ENCODE measurements at places on chromosomes 4 and X.

DNA sequence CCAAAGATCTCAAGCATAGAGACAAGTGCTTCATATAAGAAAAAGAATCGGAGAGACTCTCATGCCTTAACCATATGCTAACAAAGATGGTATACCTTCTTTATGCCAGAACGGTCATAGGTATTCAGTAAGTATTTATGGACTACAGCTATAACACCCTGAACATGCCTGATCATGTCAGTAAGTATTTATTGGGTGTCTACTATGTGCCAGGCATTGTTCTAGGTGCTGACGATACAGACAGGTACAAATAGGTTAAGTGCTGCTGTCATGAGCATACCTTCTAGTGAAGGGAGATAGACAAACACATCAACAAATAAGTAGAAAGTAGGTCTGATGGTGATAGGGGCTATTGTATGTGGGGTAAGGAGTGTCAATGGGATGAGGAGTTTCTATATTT is 9.5 kb upstream of the MID1 start:
- H3K27ac ChIP-seq = no peak overlapping the region
- H3K36me3 ChIP-seq = no peaks in the 10 kb centered on the region
- no peaks in the 10 kb centered on the region for H3K27me3 ChIP-seq
- H3K4me1 ChIP-seq = peaks cover 8% of the 10 kb centered on the region

DNA sequence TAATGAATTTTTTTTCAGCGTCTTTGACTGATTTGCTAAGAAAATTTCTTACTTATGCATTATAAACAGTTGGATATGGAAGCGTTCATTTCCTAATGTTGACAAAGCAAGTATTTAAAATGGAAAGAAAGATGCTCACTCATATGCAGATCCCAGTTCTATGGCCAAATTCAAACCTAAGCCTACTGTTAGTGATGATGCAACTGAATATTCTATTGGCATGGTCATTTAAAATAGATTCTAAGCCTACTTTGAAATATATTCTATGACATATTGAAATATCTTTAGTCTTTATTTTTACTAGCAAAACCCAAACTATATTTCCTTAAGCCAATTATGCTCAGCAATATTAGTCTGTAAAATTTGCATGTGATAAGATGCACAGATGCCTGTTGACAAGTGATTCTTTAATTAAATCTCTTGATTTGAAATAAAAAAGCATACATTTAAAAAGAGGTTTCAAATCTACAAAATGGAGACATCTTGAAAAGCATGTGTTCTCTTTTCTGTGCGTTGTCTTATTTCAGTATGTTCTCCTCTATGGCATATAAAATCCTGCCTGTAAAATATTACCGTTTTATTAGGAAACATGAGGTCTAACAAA is 96.6 kb upstream of the NAP1L5 start:
- no peaks in the 10 kb centered on the region for H3K27me3 ChIP-seq
- no peak overlapping the region for H3K4me3 ChIP-seq
- no peaks in the 10 kb centered on the region for H3K4me1 ChIP-seq
- H3K36me3 ChIP-seq = no peaks in the 10 kb centered on the region
- H3K27ac ChIP-seq = no peak overlapping the region

- H3K4me1 ChIP-seq = no peaks in the 10 kb centered on the region
- H3K4me3 ChIP-seq = no peak overlapping the region
- no peaks in the 10 kb centered on the region for H3K36me3 ChIP-seq
- H3K27ac ChIP-seq = no peak overlapping the region
Measured at GRCh38 chr4:24824720-24825119, 29.3 kb downstream of the SOD3 start.

DNA sequence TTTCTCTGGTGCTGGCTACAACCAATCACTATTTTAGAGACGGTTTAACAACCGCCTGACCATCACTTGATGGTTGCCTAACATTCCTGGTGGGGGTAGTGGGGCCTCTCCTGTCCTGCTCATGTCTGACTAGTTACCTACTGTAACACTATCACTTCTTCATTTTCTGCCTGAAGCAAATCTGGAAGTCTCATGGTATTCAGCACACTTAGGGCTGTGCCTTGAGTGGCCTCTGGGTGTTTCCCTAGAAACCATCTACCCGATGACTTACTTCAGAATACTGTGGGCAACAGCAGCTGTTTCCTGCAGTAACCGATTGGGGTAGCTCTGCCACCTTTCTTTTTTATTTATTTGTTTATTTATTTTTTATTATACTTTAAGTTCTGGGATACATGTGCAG is 880.1 kb upstream of the INTU start:
- DNase-seq = no peak
- no peaks in the 10 kb centered on the region for H3K36me3 ChIP-seq
- H3K27me3 ChIP-seq = no peaks in the 10 kb centered on the region
- H3K4me1 ChIP-seq = no peaks in the 10 kb centered on the region
- H3K27ac ChIP-seq = no peak overlapping the region

- H3K4me1 ChIP-seq = no peaks in the 10 kb centered on the region
- H3K4me3 ChIP-seq = no peak overlapping the region
- no peak for DNase-seq
- H3K27me3 ChIP-seq = no peaks in the 10 kb centered on the region
Measured at GRCh38 chr4:119053245-119053644, 82.4 kb upstream of the MYOZ2 start.

- no peak overlapping the region for H3K27ac ChIP-seq
- no peaks in the 10 kb centered on the region for H3K4me1 ChIP-seq
- no peaks in the 10 kb centered on the region for H3K36me3 ChIP-seq
- no peak for DNase-seq
Measured at GRCh38 chr4:52244103-52244775, 193.1 kb downstream of the SPATA18 start.

GRCh38 chr4:10239982-10240654 is 123.5 kb upstream of the WDR1 start:
- H3K4me3 ChIP-seq = no peak overlapping the region
- H3K27me3 ChIP-seq = peaks cover 5% of the 10 kb centered on the region
- DNase-seq = no peak
- no peak overlapping the region for H3K27ac ChIP-seq
- H3K4me1 ChIP-seq = no peaks in the 10 kb centered on the region

DNA sequence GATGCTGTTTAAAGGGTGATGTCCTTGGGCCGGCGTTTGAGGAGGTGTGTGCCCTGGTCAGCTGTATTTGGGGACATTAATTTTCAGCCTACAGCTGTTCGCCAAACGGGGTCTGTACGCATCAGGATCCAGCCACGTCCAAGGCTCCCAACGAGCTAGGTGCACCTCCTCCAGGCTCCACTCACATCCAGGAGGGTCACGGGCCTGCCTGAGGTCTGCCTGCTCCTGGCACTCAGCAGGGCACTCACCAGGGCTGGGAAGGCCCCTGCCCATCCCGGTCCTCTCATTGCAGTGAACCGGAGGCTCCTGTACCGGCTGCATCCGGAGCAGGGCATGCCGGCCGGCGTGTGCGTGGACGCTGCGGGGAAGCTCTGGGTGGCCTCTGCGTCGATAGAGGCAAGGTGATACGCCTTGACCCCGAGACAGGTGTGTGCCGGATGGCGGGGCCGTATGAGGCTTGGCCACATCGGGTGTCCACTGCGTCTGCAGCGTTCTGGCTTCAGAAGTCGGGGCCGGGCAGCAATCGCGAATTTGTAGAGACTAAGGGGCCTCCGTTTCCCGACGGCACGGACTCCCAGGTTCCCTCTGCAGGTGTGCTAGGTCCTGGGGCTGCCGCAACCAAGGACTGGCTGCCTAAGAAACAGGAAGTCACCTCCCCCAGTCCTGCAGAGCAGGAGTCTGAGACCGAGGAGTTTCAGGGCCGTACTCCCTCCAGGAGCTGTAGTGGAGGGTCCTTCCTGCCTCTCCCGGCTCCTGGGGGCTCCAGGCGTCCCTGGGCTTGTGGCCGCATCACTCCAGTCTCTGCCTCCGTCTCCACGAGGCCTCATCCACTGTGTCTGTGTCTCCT is 27.5 kb upstream of the PLCXD1 start:
- H3K4me3 ChIP-seq = no peak overlapping the region
- DNase-seq = no peak
- H3K27ac ChIP-seq = no peak overlapping the region
- H3K4me1 ChIP-seq = no peaks in the 10 kb centered on the region

DNA sequence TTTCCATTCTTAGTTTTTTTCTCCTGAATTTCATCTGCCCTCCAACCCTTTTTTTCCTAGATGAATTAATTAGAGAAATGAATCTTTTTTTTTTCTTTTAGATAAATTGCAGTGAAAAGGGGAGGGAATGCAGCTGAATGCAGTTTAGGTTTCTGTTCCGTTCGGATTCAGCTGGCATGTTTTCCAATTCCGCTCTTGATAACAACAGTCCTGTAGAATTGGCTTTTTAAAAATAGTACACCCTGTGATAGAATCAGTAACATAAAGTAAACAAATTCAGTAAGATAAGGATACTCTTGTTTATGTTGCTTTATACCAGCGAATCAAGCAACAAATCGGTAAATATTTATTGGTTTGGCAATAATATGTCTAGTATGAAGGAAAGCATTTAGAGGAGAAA is 103.5 kb downstream of the UNC5C start:
- H3K4me1 ChIP-seq = peaks cover 12% of the 10 kb centered on the region
- peaks cover 2% of the 10 kb centered on the region for H3K27me3 ChIP-seq

GRCh38 chr4:76624241-76624681 is 189.2 kb downstream of the SHROOM3 start:
- no peak for DNase-seq
- peaks cover 5% of the 10 kb centered on the region for H3K4me1 ChIP-seq
- no peaks in the 10 kb centered on the region for H3K36me3 ChIP-seq
- H3K27me3 ChIP-seq = peaks cover 4% of the 10 kb centered on the region

GRCh38 chr4:126018274-126018673 is 703.5 kb downstream of the FAT4 start:
- H3K4me1 ChIP-seq = no peaks in the 10 kb centered on the region
- H3K27me3 ChIP-seq = no peaks in the 10 kb centered on the region
- no peak for DNase-seq
- no peak overlapping the region for H3K27ac ChIP-seq
- H3K36me3 ChIP-seq = no peaks in the 10 kb centered on the region

DNA sequence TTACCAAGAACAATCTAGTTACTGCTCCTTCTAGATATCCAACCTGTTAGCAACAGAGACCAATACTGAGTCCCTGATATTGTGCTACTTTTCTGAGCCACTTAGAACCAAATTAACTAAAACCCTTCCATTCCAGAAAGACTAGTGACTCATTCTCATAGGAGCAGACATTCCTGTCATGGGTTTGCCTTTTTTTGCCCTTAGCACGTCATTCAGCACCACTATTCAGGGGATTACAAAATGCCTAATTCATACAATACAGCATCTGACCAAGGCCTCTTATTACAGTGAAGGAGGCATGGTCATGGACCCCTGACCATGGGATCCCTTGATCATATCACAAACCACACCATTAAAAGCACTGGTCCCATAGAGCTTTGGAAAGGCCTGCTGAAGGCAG is 123.8 kb upstream of the CXCL13 start:
- H3K4me3 ChIP-seq = no peak overlapping the region
- no peak overlapping the region for H3K27ac ChIP-seq
- H3K27me3 ChIP-seq = peaks cover 2% of the 10 kb centered on the region
- H3K36me3 ChIP-seq = no peaks in the 10 kb centered on the region
- H3K4me1 ChIP-seq = no peaks in the 10 kb centered on the region

DNA sequence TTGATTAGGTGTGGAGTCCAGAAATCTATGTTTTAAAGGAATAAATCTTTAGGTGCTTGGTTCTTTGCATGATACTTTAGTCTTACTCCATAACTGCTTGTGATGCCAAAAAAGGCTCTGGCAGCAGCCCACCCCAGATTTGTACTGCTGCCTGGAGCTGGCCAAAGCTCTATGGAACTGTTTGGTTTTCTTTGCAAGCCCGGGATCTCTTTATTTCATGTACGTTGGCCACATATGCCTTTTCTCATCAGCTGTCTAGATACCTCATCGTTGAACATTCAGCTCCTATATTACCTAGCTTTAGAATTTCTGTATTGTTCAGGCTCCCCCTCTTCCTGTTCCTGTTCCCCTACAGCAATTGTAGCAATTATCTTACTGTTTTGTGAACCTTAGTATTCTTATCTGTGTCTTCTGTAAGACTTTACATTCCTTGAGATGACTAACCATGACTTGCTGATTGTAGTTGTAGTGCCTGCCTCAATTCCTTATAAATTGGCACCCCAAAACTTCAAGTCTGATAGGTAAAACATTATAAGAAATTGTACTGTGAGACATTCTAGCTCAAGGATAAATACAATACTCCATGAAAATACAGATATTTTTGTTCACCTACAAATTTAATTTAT is 199.4 kb upstream of the GPRIN3 start:
- H3K4me1 ChIP-seq = peaks cover 16% of the 10 kb centered on the region
- peaks cover 7% of the 10 kb centered on the region for H3K36me3 ChIP-seq
- no peaks in the 10 kb centered on the region for H3K27me3 ChIP-seq
- no peak overlapping the region for H3K4me3 ChIP-seq
- DNase-seq = no peak
- H3K27ac ChIP-seq = no peak overlapping the region

GRCh38 chr4:39823191-39823590 is 125.3 kb downstream of the UBE2K start:
- H3K36me3 ChIP-seq = no peaks in the 10 kb centered on the region
- no peaks in the 10 kb centered on the region for H3K27me3 ChIP-seq
- peak overlapping the region; percentile 40 for H3K27ac ChIP-seq
- H3K4me1 ChIP-seq = no peaks in the 10 kb centered on the region

- no peak overlapping the region for H3K4me3 ChIP-seq
- H3K36me3 ChIP-seq = no peaks in the 10 kb centered on the region
- H3K27me3 ChIP-seq = no peaks in the 10 kb centered on the region
- peaks cover 4% of the 10 kb centered on the region for H3K4me1 ChIP-seq
- no peak overlapping the region for H3K27ac ChIP-seq
Measured at GRCh38 chr4:118749347-118749988, 64.3 kb downstream of the METTL14 start.

DNA sequence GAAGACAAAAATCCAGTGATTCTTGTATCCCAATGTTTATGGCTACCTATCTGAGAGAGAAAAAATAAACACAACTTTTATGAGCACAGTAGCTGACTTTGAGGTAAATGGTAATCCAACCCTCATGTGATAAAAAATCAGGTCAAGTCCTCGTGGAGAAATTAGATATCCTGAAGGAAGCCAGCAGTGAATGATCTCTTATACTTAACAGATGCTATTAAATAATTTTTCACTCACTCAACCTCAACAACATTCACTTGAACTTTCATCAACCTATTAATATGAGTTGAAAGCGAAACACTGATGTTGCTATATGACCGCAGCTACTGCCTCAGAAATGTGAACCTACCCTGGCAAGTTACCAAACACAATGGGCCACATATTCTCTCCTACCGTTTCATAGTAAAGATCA is 105.4 kb downstream of the GPC3 start:
- H3K27me3 ChIP-seq = no peaks in the 10 kb centered on the region
- H3K27ac ChIP-seq = no peak overlapping the region
- H3K4me3 ChIP-seq = no peak overlapping the region
- no peaks in the 10 kb centered on the region for H3K36me3 ChIP-seq
- no peak for DNase-seq

DNA sequence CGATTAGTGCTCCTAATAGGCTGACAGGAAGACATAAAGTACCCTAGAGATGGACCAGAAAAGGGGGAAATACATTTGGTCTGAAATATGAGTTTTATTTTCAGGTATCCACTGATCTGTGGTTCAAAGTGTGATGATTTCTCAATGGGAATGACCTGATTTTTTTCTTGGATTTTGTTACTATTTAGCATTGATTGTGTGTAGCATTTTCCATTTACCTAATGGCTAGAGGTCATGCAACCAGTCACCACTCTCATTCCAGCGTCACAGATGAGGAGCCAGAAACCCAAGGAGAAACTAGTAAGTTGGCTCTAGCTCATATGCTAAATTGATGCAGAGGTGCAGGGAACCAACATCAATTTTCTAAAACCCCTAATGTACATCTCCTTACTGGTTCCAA is 118.1 kb downstream of the IL1RAPL2 start:
- no peak overlapping the region for H3K4me3 ChIP-seq
- no peaks in the 10 kb centered on the region for H3K4me1 ChIP-seq
- H3K27me3 ChIP-seq = no peaks in the 10 kb centered on the region
- no peaks in the 10 kb centered on the region for H3K36me3 ChIP-seq
- no peak for DNase-seq

All from glutamatergic neuron (in vitro differentiated cells).